ENCODE measurements at places on chromosomes 2 and 18.

DNA sequence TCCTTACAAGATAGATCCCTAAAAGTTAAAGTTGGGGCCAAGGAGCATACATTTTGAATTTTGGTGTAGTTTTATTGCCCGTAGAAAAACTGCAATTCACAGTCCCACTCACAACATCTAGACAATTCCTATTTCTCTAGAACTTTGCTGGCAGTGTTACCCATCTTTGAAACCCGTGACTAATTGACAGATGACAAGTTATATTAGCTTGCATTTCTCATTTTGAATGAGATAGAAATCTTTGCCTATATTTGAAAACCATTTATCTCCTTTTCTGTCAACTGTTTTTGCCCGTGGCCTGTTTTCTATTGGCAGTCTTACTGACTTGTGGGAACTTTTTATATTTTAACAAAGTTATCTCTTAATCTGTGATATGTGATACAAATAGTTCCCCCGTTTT lies 50.0 kb downstream of the OXER1 start:
- DNase-seq = no peak

- DNase-seq = no peak
These were observed 261.6 kb downstream of the PAX3 start for GRCh38 chr2:222037211-222037610.

GRCh38 chr2:7004636-7005035 lies 87.4 kb downstream of the RNF144A start:
- no peak for DNase-seq

DNA sequence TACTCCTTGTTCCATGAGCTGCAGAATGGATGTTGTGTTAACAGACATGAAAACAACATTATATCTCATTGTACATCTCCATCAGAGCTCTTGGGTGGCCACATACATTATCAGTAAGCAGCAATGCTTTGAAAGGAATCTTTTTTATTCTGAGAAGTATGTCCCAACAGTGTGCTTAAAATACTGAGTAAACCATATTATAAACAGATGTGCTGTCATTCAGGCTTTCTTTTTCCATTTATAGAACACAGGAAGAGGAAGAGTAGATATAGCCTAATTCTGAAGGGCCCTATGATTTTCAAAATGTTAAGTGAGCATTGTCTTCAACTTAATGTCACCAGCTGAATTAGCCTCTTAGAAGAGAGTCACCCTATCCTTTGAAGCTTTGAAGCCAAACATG lies 44.3 kb upstream of the CABYR start:
- no peak for DNase-seq

DNA sequence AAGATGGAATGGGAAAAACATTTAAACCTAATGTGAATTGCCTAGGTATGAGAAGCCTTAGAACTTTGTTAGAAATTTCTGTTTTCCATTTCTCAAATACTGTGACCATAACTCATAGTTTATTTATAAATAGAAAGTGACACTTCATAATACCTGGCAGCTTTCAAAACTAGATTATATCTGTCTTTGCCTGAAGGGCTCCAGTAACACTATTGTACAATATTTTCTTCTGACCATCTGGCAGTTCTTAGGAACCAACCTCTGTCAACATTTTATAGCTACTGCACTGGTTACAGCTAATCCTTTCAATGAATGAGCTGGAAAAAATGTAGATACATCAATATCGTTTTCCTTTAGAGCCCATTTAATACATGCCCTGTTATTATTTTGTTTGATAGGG lies 237.4 kb downstream of the CAMKMT start:
- DNase-seq = no peak

DNA sequence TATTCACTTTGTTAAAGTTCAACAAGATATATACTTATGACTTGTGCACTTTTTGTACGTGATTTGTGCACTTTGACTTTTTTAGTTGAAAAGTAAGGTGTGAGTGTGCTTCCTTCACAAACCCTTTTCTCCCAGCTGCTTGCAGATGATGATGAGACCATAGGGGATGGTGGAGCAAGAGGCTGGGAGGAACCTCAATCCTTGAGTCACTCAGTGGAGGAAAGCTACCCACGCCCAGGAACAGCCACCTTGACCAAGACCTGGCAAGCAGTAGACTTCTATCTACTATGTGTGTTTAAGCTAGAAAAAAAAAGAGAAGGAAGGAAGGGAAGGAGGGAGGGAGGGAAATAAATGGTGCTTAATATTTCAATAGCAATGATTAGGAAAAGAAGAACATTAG lies 25.2 kb upstream of the TAF1B start:
- DNase-seq = no peak

- no peak for DNase-seq
These were observed 536.3 kb upstream of the TNP1 start for GRCh38 chr2:217396165-217396564.

DNA sequence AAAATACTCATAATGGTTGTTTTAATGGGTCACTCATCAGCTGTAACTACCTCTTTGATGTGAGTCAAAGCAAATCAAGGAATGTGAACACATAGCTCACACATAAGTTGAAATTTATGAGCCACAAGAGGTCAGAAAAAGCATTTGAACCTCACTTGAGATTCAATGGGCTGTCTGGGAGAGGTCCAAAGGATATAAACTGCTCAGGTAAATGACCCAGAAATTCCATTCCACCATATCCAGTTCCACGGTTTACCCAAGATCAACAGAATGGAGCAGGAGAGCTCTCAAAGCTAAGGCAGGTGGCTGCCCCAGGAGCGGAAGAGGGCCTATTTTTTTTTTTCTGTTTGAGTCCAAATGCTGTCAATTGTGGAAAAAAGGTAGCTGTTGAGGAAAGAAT lies 464.1 kb downstream of the TNS1 start:
- DNase-seq = no peak

DNA sequence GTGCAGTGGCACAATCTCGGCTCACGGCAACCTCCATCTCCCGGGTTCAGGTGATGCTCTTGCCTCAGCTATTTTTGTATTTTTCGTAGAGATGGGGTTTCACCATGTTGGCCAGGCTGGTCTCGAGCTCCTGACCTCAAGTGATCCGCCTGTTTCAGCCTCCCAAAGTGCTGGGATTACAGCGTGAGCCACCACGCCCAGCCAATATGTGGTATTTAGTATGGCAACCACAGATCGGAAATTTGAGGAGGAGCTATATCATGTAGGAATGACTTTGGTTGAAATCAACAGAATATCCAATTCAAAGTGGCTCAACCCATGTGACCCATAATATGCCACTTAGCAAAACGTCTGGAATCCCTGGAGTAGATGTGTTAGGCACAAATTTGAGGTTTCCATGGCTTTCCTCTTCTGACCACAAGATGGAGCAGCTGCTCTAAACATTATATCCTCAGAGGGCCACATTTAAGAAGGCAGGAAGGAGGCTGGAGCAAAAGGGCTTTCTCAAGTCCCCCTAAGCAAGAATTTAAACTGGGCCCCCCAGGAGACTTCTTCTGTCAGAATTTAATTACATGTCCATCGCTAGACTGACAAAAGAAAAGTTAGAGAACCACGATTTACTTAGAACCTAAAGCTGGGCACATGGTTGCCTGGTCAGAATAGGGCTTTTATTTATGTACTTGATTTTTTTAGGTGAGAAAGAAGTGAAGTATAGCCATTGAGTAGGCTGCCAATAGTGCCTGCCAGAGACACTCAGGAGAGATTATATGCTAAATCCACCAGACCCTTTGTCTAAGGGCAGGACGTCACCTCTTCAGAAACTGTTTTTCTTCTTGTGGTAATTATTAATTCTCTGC lies 49.6 kb upstream of the ITSN2 start:
- peak; percentile 7 for DNase-seq

DNA sequence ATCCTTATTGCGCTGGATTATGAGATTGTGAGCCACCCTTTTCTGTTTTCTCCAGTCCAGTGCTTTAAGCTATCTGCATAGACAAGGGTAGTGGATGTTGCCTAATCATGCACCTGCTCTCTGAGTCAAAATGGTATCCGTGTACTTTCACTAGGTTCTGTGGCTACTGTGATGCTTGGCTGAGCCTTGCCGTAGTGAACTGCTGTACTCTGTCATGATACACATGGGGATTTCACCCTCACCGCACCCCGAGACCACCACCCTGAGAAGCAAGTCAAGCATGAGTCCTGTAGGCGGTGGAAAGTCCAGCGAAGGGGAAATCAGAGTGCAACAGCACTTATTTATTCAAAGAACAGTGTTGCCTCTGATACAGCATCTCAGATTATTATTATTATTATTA lies 55.0 kb downstream of the ARHGAP25 start:
- DNase-seq = no peak

- no peak for DNase-seq
These were observed 105.4 kb upstream of the FAM117B start for GRCh38 chr2:202529389-202529788.

GRCh38 chr2:97950329-97951154 lies 45.2 kb downstream of the TMEM131 start:
- DNase-seq = no peak

DNA sequence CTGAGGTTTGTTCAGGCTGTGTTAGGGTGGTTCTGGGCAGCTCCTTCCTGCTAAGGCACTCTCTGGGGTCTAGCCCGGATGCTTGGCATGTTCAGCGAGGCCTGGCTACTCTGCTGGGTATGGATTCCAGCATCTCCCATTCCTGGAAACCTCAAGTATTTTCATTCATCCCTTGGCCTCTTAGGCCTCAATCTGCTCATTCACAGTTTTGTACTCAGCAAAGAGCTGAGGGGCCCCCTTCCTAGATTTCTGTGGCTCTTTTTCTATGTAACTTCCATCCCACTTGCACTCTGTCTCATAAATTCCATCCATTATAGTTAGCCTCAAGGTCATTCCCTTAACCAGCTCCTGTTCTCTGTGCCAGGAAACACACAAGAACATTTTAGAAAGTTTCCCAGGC lies 798.8 kb upstream of the HS6ST1 start:
- DNase-seq = no peak

DNA sequence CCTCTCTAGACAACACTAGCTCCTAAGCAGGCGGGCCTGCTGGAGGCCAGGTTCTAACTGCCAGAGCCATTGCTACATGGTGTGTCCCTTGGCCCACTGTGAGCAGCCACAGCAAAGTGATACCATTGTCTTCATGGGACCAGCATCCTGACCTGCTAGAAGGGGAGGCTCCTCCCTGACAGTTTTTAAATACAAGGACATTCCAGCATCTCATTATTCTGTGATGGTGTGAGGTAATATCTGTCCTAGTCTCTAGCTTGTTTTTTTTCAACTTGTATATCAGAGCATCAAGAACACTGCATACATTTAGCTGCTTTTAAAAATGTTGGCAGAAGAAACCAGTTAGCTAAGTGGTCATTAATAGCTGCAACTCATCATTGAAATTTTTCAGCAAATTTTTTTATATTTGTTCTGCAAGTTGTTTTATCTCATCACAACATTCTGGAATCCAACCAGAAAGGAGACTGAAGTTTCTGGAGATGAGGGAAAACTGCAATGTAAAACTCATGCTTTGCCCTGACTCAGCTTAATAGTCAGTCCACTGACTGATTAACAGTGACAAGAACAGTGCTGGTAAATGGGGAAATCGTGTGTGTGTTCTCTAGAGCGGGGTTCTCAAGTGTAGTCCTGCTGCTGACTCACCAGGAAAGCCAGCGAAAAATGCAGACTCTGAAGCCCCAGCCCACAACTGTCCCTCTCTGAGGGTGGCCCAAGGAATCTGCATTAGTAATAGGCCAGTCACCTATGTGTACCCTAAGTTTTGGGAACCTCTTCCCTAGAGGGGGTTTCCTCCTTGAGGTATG lies 17.8 kb downstream of the MAPRE3 start:
- DNase-seq = no peak

DNA sequence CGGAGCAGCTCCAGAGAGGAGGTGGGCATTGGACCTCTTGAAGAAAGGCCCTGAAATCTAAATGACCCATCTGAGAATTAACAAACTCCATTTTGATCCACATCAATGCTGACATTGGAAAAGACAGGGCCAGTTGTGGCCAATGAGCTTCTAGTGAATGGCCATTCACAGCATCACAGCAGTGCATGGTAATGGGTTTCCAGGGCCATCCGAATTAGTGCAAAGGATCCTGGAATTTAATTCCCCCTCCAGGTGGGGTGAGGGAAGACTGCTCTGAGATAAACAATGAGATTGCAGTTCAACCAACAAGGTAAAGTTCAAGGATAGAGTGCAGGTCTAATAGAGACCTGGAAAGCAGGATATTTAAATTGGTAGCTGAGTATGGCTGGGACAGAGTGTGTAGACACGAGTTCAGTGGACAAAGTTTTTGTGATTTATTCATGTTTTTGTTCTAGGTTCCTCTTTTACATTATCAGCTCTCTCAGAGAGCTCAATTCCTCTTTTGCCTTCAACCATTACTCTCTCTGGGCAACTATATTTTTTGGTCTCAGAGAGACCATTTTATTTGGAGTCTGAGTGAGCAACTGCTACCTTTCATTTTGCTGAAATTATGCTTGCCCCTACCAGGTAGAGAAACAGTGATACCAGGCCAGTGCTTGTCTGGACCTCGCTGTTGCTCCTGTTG lies 5.0 kb downstream of the TACR1 start:
- DNase-seq = no peak

DNA sequence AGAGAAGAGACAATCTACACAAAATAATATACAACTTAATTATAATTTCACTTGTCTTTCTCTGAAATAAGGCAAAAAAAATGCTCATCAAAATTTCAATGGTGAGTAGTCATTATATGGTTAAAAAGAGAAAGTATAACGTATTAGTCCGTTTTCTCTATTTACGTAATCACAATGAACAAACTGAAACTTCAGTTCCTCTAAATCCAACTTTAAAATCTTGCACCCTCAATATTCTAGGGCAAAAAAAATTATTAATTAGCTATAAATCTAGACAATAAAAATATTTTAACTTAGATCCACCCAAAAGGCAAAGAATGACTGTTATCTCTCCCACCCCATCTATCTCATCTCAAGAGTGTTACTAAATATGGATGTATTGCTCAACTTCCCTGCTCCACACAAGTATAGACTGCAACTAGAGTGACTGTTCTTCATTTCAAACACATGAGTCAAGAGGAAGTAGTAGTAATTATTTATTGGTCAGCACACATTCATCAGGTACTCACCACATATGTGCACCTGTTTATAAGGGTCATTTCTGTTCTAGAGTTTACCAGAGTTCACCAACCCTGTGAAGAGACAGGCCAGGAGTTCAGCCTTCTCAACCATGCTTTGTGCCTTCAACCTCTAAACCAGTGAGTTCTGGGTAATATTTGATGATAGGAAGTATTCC lies 36.4 kb downstream of the STK39 start:
- DNase-seq = no peak

GRCh38 chr2:223930103-223930976 lies 14.8 kb downstream of the WDFY1 start:
- DNase-seq = no peak
